ENCODE measurements at places on chromosomes 3 and 15. TPM values are rescaled to one million over a fixed set of nuclear protein-coding genes. Genes with fewer than 3 reads are reported as not detected.

SLC12A1 gene
- total RNA-seq, result not detected

DNA sequence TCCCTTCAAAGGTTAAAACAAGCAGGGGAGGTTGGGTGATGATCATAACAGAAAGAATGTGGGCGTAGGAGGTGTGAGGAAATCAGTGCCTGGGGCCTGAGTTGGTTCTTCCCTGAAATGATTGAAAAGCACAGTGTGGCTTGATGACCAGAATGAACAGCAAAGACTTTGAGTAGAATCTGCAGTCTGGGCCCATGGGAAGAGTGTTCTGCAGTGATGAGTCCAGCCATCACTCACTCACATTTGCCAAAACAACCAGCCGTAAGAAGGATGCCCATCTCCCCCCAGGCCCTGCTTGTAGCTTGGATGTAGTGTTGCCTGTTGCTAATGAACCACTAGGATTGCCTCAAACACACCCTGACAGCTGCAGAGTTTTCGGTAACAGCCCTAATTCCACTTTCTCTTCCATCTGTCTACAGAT, 67.9 kb downstream of the VGLL3 start:
- peak overlapping the region; percentile 19 for H3K27ac ChIP-seq
- H3K4me3 ChIP-seq, result no peak overlapping the region
- DNase-seq, result no peak
- no peaks in the 10 kb centered on the region for H3K4me1 ChIP-seq
- no peaks in the 10 kb centered on the region for H3K27me3 ChIP-seq

DNA sequence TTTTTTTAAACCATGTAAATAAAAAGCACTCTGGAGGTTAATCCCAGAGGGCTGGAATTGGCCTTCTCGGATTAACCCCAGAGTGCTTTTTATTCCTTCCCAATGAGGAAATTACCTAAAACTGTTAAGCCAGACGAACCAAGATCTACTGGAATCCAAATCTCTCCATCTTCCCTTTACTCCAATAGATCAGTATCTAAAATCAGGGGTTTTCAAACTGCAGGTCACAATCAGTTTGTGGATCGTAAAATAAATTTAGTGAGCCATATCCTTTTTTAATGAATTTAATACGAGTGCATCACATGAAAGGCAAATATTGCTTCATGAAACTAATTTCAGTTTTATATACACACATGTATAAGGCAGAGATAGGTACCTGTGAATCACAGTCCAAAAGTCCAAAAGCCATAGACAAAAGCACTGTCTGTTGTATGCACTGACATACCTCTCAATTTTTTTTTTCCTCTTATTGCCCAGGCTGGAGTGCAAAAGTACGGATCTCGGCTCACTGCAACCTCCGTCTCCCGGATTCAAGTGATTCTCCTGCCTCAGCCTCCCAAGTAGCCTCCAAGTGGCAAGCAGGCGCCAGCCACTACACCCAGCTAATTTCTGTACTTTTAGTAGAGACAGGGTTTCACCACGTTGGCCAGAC, 61.3 kb downstream of the TBL1XR1 start:
- no peak overlapping the region for H3K4me3 ChIP-seq
- no peak overlapping the region for H3K27ac ChIP-seq
- H3K36me3 ChIP-seq, result no peaks in the 10 kb centered on the region
- DNase-seq, result no peak
- H3K27me3 ChIP-seq, result no peaks in the 10 kb centered on the region

DNA sequence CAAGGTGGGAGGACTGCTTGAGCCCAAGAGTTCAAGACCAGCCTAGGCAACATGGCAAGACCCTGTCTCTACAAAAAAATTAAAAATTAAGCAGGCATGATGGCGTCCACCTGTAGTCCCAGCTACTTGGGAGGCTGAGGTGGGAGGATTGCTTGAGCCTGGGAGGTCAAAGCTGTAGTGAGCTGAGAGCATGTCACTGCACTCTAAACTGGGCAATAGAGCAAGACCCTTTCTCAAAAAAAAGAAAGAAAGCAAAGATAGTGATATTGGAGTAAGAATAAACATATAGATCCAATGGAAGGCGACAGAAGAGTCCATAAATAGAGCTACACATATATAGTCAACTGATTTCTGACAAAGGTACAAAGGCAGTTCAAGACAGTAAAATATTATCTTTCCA, 21.3 kb upstream of the ANKRD28 start:
- H3K36me3 ChIP-seq, result no peaks in the 10 kb centered on the region
- DNase-seq, result no peak
- H3K4me1 ChIP-seq, result no peaks in the 10 kb centered on the region
- no peaks in the 10 kb centered on the region for H3K27me3 ChIP-seq
- no peak overlapping the region for H3K4me3 ChIP-seq
- H3K27ac ChIP-seq, result no peak overlapping the region

DNA sequence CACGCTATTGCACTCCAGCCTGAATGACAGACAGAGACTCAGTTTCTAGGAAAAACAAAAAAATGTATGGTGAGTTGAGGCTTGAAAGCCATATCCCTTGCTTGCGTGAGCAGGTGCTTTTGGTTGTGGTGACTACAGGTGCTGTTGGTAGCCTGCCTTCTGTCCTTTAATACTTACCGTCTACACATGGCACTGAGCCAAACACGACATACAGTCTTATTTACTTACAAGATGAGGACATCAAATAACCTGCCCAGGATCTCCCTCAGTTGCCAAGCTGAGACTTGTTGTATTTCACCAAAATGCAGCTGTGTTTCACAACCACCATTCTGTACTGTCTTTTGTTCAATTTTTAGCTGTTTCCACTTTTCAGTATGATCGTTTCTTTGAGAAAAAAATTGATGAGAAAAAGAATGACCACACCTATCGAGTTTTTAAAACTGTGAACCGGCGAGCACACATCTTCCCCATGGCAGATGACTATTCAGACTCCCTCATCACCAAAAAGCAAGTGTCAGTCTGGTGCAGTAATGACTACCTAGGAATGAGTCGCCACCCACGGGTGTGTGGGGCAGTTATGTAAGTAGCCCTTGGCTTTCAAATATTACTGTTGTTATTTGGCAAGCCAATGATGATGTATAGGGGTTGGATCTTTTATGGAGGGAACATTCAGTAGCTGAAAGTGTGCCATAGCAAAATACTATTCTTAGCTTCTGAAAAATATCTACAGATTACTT, 6.5 kb downstream of the ALAS1 start:
- DNase-seq, result no peak
- no peaks in the 10 kb centered on the region for H3K27me3 ChIP-seq
- H3K4me1 ChIP-seq, result peaks cover 30% of the 10 kb centered on the region
- H3K36me3 ChIP-seq, result peaks cover 80% of the 10 kb centered on the region
- H3K4me3 ChIP-seq, result no peak overlapping the region
- H3K27ac ChIP-seq, result no peak overlapping the region

DNA sequence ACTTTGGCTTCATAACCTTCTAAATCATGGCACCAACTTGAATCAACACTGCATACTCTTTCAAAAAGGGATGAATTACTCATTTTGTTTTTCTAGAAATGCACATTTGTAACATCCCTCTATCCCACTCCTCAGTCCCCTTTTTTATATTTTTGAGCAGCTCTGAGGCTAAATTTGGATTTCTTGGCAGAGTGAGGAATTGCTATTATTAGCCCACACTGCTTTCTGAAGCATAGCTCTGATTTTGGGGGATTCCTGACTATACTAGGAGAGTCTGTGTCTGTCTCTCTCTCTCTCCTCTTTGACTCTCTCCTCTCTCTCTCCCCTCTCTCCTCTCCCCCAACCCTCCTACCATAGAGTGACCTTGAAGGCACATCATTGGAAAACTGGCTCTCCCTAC, 76.6 kb downstream of the RBPMS2 start:
- no peak overlapping the region for H3K4me3 ChIP-seq
- H3K36me3 ChIP-seq, result no peaks in the 10 kb centered on the region
- DNase-seq, result no peak
- H3K4me1 ChIP-seq, result peaks cover 69% of the 10 kb centered on the region
- peak overlapping the region; percentile 5 for H3K27ac ChIP-seq
